H4 (cell line): ENCODE measurements at places on chromosomes 4 and X. TPM values are rescaled to one million over a fixed set of nuclear protein-coding genes. Genes with fewer than 3 reads are reported as not detected.
A peak's percentile ranks its signal among the peaks of the same experiment; 100 is the strongest.

CDKL5 gene
- 1.5 and 2.9 TPM in 2 replicates for total RNA-seq

DNA sequence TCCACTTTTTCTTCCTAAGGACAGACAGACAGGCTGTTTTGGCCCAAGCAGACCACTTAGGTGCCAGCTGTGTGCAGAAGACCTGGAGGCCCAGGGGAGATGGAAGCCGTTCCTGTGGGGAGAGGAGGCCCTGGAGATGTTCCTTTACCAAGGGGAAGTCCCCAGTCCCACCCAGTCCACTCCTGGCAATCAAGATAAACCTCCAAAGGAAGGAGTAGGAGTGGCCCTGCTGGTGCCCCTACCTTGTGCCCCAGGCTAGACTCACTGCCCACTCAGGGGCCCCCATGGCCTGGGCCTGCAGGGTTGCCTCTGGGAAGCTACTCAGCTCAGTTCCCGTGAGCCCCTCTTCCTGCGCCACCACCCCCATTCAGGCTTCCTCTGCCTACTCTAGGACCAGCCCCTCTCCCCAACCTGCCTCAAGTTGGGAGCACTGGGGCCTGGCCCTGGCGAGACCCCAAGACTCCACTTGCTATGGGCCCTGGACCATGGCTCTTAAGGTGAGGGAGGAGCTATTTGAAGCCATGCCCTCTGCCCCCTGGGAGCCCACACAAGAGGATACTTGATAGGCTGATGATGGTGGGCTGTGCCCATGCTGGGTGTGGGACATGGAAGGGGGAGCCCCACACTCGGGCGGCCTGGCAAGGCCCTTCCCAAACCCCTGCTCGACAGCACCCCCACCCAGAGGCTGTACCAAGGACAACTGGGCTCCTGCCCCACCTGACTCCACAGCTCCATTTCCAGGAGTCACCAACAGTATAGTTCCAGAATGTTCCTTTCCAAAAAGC is 24.8 kb upstream of the RNF4 start:
- no peak for DNase-seq

DNA sequence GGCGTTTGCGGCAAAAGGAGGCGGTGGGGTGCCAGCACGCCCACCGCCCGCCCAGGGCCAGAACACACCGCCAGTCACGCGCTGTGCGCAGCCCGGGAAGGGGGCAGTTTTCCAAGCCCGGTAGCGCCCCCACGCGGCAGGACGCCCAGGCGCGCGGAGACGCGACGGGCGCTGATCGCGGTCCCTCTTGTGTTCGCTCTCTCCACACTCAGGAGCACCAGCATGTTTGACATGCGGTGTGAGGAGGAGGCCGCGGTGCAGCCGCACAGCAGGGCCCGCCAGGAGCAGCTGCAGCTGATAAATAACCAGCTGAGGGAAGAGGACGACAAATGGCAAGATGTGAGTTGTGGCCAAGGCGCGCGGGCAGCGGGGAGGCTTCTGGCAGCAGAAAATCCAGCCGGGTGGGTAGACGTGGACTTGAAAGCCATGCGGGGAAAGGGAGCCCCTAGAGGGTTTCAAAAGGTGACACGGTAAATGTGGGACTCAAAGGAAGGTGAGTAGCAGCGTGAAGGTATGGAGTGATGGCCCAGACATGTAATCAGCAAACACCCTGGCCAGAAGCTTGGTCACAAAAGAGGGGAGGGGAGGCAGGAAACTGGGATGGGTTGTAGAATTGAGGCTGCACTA is 104.1 kb downstream of the PHOX2B start:
- no peak for DNase-seq

- no peak for DNase-seq
Measured at GRCh38 chr4:3227878-3228675, 20.9 kb upstream of the MSANTD1 start.

DNA sequence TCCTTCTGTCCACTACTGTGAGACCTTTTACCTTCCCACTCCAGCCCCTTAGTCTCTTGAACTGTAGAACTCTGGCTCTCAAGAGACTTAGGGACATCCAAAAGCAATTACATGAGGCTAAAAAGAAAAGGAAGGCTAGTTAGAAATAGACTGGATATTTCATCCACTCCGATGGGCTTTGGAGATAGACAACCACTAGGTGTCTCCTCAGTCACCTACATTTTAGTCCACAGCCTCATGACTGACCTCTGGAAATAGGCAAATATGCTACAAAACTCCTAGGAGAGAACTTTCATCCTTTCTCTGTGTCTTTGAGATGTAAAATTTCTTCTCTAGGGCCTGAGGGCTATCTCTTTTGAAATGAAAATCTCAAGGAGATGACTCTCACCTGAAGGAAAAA is 45.1 kb upstream of the LAMP2 start:
- DNase-seq: peak; percentile 13

CSAG3 gene
- 3.2 and 3.3 TPM in 2 replicates for total RNA-seq

- no peak for DNase-seq
Measured at GRCh38 chrX:51891821-51892551, 1.4 kb upstream of the MAGED1 start.

MID2 gene
- total RNA-seq: 13.4 and 14.2 TPM in 2 replicates

GRCh38 chr4:109425405-109425804 is 8.2 kb upstream of the SEC24B start:
- no peak for DNase-seq

GRCh38 chr4:136355970-136356369 is 1176.3 kb downstream of the PCDH18 start:
- DNase-seq: no peak

CYTL1 gene
- 103 and 104 TPM in 2 replicates for total RNA-seq

GRCh38 chr4:1274871-1275270 is 14.8 kb upstream of the MAEA start:
- DNase-seq: no peak

GRCh38 chr4:55218041-55218440 is 92.6 kb upstream of the KDR start:
- no peak for DNase-seq

F9 gene
- total RNA-seq: not detected in 2 replicates

MXRA5 gene
- not detected in 2 replicates for total RNA-seq

DNA sequence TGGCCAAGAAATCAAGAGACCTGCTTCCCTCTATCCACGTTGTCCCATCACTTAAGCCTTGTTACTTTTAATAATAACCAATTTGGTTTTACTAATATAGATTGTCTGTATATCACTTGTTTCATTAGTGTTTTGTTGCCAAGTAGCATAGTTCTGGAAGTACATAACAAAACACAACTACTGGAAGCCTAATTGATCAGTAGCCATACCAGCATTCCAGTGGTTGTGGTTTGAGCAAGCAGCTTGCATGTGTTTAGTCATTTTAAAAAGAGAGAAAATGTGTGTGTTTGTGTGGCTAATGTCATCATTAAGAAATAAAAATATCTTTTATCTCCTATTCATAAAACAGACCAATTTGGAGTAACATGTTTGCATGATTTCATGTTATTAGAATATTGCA is 70.8 kb downstream of the PTPN13 start:
- no peak for DNase-seq

TSPAN7 gene
- total RNA-seq: 8.8 and 14.6 TPM in 2 replicates

GRCh38 chrX:32673193-32673592 is 538.2 kb downstream of the DMD start:
- peak; percentile 6 for DNase-seq

WAS gene
- 0.10 and 0.16 TPM in 2 replicates for total RNA-seq

DNA sequence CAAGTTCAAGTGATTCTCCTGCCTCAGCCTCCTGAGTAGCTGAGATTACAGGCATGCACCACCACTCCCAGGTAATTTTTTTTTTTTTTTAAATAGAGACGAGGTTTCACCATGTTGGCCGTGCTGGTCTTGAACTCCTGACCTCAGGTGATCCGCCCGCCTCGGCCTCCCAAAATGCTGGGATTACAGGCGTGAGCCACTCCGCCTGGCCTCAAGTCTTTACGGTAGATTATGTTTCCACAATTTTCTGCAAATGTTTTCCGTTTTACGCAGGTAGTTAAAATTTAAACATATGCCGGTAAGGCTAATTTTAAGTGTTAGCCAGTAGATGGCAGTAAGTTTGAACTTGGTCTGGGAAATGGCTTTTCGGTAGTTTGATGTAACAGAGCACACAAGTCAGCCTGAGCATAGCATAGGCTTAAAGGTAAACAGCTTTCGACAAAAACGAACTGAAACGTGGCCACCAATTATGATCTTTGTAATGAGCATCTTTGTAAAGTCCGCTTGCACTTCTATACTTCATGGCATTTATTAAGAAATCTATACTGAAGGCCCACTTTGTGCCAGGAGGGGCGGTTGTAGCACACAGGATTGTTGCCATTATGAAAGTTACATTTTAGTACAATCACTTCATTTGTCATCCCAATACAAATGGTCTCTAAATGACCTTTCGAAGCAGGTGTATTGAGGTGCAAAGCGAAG is 31.1 kb downstream of the CCKAR start:
- DNase-seq: peak; percentile 80

DNA sequence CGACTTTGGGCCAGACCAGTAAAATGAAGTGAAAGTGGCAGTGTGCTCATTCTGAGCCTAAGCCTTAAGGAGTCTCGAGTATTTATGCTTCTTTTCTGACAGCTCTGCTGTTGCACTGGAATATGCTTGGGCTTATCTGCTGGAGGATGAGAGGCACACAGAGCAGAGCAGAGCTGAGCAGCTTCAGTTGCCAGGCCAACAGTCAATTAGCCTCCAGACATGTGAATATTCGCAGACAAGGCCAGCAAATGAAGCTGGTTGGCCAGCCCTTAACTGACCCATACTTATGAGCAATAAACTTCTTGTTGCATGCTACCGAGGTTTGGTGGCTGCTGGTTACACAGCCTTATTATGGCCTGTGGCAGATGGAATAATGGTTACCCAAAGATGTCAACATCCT is 203.0 kb upstream of the GEMIN8 start:
- no peak for DNase-seq
